NCI-H1092 treated with DMSO at 0.1 percent for 48 hours (cell line): ENCODE measurements at places on chromosomes 1 and 21.

DNA sequence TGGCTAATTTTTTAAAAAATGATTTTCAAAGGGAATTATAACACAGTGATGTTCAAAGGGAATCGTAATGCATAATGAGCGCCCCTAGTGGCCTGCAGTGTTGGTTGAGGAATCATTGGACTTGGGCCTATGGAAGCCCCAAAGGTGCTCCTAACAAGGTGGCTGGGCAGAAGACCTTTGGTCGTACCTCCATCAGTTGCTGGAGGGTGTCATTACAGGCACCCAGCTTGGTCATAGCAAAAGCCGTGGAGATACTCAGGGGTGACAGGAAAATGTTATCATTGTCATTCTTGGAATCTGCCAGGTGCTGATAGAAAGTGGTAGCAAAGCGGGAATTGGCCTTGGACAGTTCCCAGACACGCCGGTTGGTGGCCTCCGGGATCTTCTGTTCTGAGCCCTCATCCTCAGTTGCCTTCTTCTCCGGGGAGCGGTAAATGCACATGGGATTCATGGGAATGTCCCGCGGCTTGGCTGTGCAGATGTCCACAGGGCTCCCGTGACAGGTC, 2.7 kb downstream of the SERPINC1 start:
- no peak for DNase-seq

GRCh38 chr1:185257950-185258208, 59.2 kb downstream of the IVNS1ABP start:
- DNase-seq: no peak

- DNase-seq: no peak
Measured at GRCh38 chr1:11761988-11762406, at the start of gene C1orf167. C1orf167 (plus strand) TSS chr1:11762193; CDS start chr1:11764401, 2,208 bp downstream.

GRCh38 chr1:60573121-60573520, 499.6 kb upstream of the C1orf87 start:
- no peak for DNase-seq

GRCh38 chr1:171185091-171185490, at the start of gene FMO2:
FMO2 (plus strand) TSS chr1:171185300; CDS start chr1:171185714, 414 bp downstream.
- DNase-seq: no peak

DNA sequence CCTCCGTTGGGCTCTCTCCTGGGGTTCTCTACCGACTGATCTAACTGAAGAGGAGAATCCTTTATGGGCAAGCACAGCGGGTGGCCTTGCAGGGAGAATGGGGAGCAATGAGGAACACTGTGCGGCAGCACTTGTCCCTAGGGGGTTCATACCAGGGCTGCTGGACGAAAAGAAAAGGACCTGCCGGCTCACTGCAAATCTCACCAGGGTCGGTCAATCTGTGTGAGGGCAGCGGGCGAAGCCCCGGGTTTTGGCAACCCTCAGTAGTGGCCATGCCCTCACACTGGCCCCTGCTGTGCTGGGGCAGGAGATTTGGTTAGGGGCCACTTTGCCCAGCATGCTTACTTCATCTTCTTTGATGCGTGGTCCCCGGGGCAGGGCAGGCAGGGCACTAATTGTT, 5.9 kb downstream of the LHX9 start:
- no peak for DNase-seq

DNA sequence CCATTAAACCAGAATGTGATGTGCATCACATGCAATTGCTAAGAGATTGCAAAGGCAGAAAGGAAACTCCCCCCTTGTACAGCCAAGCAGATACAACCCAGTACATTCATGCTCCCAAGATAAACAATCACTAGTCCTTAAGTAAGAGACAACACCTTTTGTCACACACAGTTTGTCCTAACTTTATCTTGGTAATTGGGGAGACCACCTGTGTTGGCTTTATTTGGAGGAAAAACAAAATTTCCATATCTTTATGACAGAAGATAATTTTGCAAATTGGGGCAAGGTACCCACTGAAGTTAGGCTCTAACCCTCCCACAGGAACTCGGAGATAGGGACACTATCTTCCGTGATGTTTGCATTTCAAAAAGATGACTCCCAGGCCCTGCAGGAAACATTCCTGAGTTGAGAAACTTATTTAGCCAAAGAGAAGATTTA, 175.0 kb upstream of the TNR start:
- DNase-seq: no peak
